ENCODE measurements at places on chromosomes 2 and 18.

DNA sequence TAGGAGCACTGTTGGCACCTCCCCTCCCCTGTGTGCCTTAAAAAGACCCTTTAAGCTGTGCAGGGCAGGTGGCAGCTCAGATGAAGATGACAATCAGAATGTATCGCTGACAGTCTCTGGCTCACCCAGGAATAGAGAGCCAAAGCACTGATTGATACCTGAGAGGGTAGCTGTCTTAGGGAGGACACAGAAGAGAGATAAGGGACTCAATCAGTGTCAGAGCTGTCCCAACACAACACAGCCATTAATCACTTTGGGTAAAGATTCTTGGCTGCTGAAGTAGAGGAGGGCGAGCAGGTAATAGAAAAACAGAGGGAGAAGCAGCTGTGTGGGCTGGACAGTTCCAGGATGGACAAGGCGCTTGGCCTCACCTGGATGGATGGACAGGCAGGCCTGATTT is 124.9 kb downstream of the NRP2 start:
- no peak for DNase-seq

DNA sequence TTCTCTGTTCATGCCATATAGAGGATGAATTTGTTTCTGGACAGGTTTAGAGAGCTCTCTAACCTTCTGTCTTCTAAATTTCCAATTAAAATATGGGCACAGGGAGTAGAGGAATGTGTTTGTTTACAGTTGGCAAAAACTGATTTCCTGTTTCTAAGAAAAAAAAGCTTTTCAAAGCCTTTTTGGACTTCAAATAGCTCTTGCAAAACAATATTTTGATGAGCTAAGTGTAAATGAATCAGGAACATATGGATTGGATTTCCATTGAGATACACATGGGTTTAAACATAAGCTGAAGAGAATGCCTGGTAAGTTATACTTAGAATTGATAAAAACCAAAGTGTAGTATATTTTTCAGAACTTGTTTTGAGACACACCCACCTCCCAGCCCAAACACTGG is 677.5 kb downstream of the NYAP2 start:
- peak; percentile 61 for DNase-seq

- DNase-seq = no peak
Measured at GRCh38 chr18:24778810-24779418, 318.5 kb downstream of the HRH4 start.

- no peak for DNase-seq
Measured at GRCh38 chr2:110820128-110820527, 87.8 kb downstream of the ACOXL start.

- DNase-seq = no peak
Measured at GRCh38 chr2:96369186-96369585, 33.6 kb downstream of the NCAPH start.

GRCh38 chr18:79548621-79548985 is 131.0 kb upstream of the CTDP1 start:
- no peak for DNase-seq

DNA sequence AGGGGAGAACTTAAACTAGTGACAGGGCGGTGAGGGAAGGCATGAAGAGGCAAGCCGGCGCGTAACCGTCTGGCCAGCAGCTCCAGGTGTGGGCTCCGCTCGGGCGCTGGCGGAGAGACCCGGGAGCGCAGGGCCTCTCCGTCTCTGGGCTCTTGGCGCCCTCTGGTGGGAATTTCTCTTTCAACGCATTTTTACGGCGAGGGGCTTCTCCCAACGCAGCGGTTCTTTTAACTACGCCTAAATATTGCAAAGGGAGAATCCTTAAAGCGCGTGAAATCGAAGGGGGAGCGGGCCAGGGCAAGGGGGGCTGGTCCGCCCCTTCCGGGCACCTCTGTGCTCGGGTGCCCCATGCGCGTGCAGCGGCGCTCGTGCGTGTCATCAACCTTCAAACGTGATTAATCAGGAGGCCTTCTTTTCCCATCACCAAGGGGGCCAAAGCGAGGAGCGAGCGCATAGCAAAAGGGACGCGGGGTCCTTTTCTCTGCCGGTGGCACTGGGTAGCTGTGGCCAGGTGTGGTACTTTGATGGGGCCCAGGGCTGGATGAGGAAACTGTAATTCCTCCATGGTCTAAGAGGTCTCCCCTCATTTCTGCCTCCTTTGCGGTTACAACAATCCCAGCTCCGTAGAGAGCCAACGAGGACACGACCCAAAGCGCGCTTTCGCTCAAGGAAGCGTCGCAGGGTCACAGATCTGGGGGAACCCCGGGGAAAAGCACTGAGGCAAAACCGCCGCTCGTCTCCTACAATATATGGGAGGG is 762 bp upstream of the GAD1 start:
- DNase-seq = peak; percentile 55

- no peak for DNase-seq
Measured at GRCh38 chr18:53070788-53071187, 730.8 kb downstream of the DCC start.

DNA sequence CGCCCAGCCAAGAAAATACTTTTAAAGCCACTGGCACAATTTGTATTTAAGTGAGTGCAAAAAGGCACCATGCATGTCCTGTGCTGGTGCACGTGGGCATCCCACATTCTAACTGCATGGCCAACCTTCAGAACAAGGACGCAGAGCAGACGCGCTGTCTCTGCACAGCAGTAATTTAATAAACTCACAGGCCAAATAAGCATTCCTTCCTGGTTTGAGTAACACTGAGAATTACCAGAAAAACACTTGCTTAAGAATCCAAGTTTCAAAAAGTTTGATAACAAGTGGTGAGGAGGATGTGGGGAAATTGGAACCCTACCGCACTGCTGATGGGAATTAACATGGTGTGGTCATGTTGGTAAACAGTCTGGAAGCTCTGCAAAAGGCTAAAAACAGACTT is 38.7 kb downstream of the RPL31 start:
- DNase-seq = no peak

DNA sequence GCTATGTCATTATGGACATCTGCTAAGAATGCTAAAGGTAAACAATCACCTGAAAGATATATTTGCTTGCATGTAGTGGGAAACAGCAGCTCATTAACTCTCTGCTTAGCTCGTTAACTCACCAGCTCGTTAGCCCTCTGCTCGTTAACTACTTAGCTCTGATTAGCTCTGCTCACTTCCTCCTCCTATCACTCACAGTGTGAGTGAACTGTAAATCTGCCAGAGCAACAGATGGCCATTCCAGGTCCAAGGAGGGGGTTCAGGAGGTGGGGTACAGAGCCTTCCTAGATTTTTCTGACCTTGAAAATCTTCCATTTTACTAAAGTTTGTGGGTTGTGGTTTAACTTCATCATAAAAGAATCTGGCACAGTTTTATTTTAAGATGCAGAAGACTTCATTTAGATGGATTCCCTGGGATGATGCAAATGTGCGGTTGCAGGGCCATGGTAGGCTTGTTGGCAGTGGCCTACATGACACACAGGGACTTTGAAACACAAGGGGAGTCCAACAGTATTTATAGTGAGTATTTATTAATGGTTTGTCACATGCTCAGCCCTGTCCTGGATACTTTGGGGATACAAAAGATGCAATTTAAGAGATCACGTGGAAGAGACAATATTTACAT is 1633.7 kb upstream of the CELF4 start:
- DNase-seq = no peak

All from fibroblast of skin of right biceps (primary cell).